Gastroesophageal sphincter (tissue), 4 donors: ENCODE measurements at places on chromosomes 12 and 14.

DNA sequence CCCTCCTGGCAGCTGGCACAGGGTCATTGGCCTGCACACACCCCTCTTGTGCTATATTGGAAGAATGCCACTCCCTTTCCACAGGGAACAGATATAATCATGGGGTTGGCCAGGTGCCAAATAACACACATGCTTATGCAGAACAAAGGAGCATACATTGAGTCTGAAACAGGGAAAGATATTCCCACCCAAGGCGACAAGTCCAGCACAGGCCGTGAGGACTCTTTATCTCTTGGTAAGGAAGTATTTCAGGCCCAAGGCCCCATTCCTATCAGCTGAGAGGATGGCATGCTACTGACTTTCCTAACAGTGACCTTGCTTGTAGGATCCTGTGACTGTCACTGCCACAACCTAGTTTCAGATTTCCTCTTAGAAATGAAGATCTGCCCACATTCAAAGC is 59.0 kb upstream of the STXBP6 start:
- ATAC-seq, result no peak

- ATAC-seq, result no peak
Measured at GRCh38 chr12:70070494-70071007, 172.7 kb upstream of the CNOT2 start.

DNA sequence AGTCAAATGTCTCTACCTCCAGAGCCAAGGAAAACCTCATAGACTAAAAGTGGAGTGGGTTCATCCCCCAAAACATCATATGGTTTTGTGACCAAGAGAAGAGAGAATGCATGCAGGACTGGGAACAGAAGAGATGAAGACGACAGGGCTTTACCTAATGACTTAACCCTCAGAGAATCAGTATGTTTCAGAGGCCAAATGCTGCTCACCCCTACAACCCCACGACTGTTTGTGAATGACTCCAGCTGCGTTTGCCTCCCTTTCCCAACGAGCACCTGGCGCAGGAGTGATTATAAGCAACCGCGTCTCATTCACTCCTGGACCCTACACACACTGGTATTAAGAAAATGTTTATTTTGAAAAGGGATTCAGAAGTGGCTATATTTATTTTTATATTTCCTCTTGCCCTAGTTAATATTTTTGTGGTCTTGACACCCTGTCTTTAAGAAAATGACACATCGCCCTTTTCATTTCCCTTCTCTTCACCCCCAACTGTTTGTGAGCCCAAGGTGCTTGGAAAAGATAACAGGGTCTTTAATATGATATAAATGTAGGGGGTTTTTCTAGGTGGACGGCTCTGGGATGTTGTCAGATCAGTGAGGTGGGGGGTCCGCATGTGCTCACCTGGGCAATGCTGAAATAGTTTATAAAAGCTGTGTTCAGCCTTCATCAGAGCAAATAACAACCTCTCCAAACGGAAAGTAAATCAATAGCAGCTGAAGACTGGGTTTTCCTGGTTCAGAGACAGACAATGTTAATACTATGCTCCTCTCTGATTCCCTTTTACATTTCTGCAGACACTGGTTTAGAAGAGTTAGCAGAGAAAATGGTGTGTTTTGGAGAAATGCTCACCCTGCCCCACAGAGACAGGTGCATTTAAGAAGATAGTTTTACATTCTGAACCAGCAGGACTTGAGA is 77.7 kb downstream of the SLC15A4 start:
- ATAC-seq, result no peak

DNA sequence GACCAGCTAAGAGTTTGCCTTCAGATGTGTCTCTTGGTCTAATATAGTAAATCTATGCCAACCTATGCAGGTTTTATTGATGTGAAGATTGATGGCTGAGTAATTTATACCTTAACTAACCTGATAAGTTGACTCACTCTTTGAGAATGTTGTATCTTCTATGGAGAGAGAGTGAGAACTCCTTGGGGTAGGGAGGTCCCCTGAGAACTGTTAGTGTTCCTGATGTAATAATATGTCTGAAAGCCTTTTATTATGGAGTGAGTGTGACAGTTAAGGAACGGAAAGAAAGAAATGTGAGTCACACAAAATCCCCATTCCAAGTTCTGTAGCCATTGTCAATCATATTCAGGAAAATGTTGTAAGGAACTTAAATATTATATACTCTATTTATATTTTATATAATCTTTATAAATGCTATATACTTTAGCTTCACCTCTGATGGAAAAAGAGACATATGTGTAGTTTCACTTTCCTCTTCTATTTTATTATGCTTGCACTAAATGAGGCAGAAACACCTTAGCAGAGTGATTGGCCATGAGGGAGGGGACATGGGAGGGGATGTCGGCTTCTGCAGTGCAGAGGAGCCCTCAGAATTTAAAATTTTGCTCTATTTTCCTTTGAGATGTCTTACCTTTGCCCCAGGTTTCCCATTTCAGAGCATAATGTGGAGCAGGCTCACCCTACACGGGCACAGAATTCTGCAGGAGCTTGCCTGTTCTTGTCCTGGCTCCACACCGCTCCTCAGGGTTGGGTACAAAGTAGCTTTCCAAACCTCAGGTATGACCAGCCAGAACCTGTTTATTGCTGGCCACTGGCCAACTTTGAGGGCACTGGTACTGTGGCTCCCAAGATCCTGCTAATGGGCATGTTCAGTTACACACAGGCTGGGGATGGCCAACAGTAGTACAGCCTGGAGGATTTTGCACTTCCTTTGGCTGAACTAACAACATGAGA is 57.7 kb downstream of the ARF6 start:
- ATAC-seq, result no peak

DNA sequence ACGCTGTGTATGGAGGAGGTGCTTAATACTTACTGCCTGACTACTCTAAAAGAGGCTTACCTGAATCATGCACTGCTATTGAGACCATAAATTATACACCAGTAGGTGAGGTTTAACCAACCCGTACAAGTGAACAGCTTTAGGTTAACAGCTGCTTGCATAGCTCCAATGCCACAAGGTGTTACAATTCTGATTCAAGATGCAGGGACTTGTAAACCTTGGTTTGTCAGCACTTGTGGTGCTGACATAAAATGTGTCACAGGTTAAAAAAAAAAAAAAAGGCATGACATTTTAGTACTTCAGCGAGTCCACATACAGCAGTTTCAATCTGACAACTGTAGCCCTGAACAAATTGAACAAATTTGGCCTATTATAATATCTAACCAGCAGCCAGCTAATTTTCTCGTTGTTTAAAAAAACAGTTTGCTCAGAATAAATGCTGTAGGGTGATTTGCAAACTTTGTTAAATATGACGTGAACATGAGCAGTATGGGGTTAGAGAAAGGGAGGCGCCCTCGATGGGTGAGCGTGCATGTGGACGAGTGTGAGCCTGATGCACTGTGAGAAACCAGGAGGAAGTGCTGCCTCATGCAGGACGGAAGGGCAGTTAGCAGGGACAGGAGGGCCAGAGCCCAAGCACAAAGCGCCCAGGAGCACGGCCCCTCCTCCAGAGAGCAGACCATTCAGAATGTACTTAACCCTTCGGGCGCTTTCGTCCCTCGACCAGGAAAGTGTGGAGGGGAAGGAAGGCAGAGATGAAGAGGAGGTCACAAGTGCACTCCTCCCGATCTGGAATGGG is 44.7 kb downstream of the TCHP start:
- ATAC-seq, result peak; percentile 44

DNA sequence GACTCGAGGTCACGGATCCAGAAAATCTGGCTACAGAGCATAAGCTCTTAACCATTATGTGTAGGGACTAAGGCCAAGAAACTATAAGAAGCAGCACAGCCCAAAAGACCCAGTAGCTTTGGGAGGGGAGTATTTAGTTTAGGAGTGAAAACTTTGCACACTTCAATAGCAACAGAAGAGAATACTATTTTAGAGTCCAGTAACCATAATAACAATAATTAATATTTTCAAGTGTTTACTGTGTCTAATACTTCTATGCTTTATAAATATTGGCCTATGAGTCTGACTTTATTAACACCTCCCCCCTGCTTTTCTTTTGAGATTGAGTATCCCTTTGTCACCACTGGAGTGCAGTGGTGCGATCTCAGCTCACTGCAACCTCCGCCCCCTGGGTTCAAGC is 82.8 kb downstream of the SUDS3 start:
- no peak for ATAC-seq

- no peak for ATAC-seq
Measured at GRCh38 chr14:58430156-58430555, 2.6 kb downstream of the KIAA0586 start.

DNA sequence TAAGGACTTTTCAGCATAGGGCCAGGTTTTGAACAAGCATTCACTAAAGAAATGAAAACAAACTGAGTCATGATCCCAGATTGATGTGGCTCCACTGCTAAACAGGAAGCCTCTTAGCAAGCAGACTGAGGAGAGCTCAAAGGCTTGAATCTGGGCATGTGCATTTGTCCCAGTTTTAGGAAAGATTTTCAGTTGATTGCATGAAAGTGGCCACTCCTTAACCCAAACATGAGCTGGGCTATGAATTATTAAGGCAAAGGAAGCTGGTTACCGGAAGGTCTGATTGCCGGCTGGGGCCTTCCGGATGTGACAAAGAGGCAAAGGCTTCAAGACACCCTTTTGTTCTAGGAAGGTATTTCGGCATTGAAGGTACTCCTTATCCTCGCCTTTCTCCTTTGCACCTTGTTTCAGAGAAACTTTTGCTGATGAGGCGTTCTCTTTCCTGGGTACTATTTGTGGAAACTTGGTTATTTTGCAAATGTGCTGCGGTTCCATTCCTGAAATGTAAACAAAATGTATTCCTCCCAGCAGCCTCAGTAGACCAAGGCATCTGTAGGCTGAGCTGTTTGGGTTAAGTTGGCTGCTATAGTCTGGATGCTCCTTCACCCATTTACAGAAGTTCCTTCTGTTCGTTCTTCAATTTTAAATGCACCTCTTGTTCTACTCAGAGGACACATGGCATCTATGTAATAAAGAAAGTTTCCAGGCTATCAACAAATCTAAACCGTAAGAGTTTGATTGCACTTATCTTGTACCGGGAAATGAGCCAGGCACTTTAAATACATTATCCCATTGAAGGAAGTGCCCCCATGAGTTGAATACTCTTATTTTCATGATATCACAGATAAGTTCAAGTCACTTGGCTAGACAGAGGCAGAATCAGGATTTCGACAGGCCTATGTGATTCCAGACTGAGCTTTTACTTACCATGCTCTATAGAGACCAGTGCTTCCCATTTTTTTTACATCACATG is 115.6 kb upstream of the METAP2 start:
- ATAC-seq, result no peak

DNA sequence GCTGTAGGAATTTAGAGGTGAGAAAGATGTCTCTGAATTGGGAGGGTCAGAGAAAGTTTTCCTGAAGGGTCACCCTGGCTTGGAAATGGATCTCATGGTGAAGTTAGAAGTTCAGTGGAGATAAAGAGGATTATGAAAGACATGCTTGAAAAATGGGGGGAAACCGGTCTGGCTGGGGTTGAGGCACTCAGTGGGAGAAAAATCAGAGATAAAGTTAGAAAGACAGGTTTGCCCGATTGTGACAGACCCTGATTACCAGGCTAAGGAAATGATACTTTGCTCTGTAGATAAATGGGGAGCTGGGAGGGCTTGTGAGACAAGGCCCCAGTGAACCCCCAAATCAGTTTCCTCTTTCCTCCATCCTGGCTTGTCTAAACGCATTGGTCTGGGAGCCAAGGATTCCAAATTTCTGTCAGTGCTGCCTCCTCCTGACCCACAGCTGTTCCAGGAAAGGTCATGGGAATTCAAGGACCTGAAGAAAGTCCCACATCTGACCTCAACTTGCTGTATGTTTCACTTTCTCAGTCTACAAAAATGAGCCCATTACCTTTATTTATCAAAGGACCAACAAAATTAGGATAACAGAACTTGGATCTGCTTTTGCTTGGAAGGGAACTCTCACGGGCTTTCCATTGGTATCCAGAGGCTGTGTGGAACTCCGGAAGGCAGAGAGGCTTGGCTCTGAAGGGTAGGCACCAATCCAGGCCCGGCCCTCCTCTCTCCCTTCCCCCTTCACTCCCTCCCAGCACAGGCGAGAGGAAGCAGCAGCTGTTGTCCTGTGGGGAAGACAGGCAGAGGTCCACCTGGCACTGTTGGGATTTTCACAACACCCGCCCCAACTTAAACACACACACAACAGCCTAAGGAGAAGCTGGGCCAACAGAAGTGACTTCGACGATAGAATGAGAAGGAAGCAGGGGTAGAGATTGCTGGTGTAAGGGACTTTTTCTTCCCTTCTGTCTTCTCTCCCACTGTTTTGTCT is 3.4 kb upstream of the RNASE7 start:
- peak; percentile 98 for ATAC-seq

DNA sequence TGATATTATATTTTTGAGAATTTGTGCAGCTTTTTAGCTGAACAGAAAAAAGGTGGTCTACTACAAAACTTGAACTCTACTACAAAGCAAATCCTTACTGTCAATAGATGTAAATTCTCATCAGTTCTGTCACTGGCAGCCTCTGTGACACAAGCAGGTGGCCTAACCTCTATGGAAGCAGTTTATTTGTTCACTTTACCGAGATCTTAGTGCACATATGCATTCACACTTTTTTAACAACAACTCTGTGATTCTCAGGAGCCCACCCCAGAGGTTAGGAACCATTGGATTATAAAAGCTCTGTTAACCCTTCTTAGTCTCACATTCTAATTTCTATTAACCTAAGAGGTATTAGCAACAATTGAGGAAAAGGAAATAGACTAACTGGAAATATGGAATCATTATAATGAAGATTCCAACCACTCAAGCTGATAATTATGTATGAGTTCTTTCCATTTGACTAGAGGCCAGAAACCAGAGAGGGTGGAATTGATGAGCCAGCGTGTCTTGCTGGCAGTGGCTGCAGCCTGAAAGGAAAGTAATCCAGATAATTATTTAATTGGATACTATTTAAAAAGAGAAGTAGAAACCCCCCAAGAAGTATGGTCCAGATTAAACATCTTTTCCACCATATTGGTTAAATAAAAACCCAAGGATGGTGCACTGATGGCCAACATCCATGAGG is 451.1 kb downstream of the TMEM117 start:
- no peak for ATAC-seq

DNA sequence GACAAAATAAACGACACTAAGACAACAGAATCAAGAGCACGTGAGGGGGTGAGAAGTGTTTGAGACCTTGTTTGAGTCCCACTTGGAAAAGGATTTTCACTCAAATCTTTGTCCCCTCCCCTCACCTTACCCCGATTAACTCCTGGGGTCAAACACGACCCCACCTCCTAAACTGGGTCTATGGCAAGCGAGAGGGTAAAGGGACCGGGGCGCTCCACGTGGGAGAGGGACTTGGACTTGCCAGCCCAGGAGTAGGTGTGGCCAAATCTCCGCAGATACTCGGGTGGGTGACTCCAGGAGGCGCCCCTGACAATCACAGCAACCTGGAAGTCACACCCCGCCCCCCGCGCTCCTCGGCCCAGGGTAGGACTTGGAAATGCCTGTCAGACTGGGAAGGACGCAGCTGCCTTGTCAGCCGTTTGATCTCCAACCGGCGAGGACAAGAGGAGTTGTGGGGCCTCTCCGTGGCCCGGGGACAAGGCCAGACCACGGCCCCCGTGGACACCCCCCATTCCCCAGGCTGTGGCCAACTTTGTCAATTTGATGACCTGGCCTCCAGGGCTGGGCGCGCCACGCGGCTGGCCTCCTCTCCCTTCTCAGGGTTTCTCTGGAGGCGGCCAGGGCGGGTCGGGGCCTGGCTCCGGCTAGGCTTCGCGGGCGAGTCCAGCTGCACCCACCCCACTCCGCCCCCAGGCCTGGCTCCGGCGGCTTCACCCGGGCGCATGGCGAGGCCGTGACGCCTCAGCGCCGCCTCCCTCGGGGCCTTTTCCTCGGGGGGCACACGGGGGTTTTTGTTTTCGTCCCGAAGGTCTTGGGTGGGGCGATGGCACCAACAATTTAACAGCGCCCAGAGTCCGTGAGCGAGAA is 1.1 kb upstream of the BCL11B start:
- no peak for ATAC-seq
